ENCODE measurements at places on chromosomes 3 and 15.
A peak's percentile ranks its signal among the peaks of the same experiment; 100 is the strongest.

GRCh38 chr3:187858711-187859110, 113.4 kb upstream of the BCL6 start:
- DNase-seq = no peak

DNA sequence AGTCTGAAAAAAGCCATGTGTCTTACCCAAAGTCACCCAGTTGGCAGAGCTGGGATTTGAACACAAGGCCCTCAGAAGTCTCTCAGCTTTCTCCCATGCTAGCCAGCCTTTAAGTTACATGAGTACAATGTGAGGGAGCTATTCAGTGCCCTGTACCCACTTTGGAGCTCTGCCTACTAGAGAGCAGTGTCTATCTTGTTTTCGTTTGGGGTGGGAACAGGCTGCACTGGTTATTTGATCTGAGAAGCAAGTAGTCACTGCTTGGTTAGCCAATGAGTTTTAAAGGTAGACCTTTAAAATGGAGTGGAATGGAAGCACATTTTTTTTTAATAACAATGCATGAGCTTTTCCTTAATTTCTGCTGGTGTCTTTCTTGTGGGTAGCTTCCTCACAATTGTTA, 231.1 kb upstream of the BHLHE40 start:
- DNase-seq = no peak

DNA sequence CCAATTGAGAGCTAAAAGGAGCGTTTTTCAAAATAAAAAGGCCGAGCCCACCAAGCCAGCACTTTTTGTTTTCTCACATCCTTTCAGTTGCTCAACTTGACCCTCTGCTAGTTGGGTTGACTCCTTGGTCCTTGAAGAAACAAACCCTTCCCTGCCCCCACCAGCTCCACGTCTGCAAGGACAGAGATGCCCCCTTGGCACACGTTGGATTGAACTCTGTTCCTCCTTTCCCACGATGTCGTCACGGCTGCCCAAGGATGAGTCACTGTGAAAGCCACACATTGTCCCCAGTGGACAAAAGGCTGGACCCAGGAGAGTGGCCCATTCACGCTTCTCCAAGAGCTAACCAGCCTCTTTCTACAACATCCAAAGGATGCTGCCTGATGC, 43.0 kb upstream of the SPATA12 start:
- peak; percentile 47 for DNase-seq

GRCh38 chr3:177197727-177198460, 612 bp upstream of the TBL1XR1 start:
- DNase-seq = peak; percentile 5

GRCh38 chr15:87707071-87707470, 549.5 kb downstream of the NTRK3 start:
- DNase-seq = no peak

GRCh38 chr3:52188556-52188955, 9.4 kb upstream of the ALAS1 start:
- no peak for DNase-seq

GRCh38 chr15:66483131-66483566, 14.4 kb downstream of the SNAPC5 start:
- DNase-seq = peak; percentile 58

GRCh38 chr3:162022911-162023310, 526.3 kb downstream of the OTOL1 start:
- no peak for DNase-seq

- peak; percentile 31 for DNase-seq
These were observed 33.1 kb downstream of the PRR20G start for GRCh38 chr3:127254730-127255129.

GRCh38 chr15:67548236-67548852, 5.8 kb downstream of the MAP2K5 start:
- DNase-seq = peak; percentile 19
